ENCODE measurements at places on chromosomes 7 and 10.

GRCh38 chr10:3215153-3215775 lies 42.7 kb upstream of the PITRM1 start:
- no peak for DNase-seq

DNA sequence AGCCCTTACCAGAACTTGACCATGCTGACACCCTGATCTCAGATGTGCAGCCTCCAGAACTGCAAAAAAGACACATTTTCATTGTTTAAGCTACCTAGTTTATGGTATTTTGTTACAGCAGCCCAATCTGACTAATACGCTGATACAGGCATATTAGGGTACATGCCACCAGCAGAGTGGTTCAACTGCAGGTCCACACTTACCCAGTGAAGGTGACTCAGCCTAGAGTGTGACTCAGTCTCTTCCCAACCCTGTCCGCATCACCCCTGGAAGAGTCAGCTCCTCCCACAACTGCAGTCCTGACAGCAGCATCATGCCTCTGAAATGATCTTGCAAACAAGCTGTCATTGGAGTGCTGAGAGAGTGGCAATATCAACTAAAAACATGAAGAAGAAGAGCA lies 30.8 kb upstream of the GOT1 start:
- no peak for DNase-seq

DNA sequence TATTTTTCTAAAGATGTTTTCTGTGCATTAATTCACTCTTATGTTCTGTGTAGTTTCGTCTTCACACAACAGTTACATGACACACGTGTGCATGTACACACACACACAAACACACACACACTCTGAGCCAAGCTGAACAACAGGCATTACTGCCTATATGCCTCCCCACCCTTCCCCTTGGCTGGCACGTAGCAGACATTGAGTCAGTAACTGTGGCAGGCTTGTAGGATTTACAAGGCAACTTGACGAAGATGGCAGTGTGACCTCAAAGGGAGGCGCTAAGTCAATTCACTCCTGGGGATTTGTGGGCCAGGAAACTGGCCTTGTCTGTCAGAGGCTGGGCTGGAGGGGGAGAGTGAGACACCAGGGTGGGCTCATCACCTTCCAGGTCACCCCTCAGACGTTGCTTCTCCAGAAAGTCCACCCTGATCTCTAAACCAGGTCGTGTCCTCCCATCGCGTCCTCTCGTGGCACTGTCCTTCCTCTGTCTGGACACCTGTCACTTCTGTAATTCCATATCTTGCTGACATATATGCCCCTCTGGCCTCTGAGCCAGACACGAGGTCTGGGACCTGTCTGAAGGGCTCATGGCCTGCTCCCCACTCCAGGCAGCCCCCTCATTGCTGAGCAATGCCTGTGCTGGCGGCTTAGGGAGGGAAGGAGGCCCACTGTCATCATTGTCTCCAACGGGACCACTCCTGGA lies 41.1 kb upstream of the INPP5A start:
- DNase-seq: no peak

- no peak for DNase-seq
Observed at GRCh38 chr10:6780008-6780677, 200.1 kb upstream of the PRKCQ start.

GRCh38 chr10:62710182-62710581 lies 94.3 kb upstream of the ADO start:
- no peak for DNase-seq

GRCh38 chr10:122158362-122158761 lies 112.7 kb upstream of the BTBD16 start:
- DNase-seq: no peak

- DNase-seq: no peak
Observed at GRCh38 chr10:11355592-11355991, 255.9 kb downstream of the USP6NL start.

GRCh38 chr7:125074141-125074540 lies 144.5 kb upstream of the POT1 start:
- no peak for DNase-seq

DNA sequence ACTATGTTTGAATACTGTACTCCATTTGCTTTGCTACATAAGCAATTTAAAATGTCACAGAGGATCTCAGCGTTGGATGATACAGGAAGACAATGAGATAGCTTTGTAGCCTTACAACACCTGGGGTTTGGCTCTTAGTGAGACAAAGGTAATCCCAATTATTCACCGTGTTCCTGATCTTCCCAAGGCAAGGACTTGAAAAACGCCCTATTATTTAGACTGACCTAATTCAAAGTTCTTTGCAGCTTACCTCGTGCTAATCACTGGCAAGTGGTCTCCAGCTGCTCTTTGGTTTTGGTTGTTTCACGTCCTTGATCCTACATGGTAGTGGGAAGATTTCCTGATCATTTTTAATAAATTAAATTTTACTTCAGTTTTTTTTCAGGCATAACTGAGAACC lies 23.0 kb upstream of the C7orf33 start:
- DNase-seq: no peak

- DNase-seq: no peak
Observed at GRCh38 chr7:33921216-33921938, 16.0 kb downstream of the BMPER start.

GRCh38 chr10:1050145-1050544 lies 1.2 kb upstream of the IDI1 start:
- no peak for DNase-seq

DNA sequence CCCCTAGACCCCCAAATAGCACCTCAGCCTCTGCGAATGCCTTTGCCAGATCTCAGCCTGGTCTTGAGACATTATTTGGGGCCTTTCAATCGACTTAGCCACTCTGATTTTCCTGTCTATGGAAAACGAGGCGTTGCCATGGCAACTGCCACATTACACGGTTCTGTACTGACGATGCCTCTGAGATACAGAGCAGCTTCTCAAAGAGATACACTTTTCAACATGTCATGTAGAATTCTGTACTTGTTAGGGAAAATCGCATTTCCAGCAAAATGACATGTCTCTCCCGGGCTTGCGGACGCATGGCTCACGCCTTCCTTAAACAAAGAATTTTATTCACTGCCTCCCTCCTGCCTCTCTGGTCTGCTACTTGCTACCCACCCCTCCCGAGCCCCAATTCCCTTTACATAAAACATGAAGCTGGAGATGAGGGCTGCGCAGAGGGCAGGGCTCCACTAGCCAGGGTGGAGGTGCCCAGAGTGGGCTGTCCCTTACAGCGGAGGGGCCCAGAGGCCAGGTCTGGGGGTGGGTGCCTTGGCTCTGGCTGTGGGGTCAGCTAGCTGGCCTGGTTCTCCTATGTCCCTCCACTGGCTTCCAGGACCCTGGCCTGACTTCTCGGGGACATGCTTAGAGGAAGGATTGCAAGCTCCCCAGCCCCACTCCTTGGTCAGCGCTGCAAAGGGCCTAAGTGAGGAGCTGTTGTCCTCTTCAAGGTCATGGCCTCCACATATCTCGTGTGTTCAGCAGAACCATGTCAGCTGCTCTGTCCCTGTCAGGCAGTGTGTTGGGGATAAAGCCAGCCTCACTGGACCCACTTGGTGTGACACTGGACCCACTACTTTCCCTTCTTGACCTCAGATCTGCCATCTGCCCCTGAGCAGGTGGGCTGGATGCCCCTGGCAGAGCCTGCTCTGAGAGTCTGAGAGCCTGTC lies 342.5 kb downstream of the RPS24 start:
- DNase-seq: no peak

DNA sequence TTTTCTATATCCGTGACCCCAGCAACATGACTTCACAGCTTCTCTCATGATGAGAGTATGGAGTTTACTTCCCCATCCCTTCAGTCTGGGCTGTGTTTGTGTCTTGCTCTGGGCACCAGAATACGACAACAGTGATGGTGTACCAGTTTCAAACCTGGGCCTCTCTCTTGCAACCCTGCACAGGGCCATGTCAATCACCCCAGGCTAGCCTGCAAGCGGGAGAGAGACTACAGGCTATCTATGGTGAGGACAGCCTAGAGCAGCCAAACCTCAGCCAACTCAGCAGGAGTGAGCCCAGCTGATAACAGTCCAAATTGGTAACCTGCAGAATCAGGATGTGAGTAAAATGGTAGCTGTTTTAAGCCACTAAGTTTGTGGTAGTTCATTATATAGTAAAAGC lies 235.8 kb downstream of the CHCHD3 start:
- no peak for DNase-seq
